Activated CD4-positive, CD25-positive, alpha-beta regulatory T cell treated with anti-CD3 and anti-CD28 coated beads, Interleukin-2, amount 50 U/mL, for 72 hours (primary cell): ENCODE measurements at places on chromosomes 1 and 21.
A peak's percentile ranks its signal among the peaks of the same experiment; 100 is the strongest.

- DNase-seq, result no peak
Measured at GRCh38 chr1:236602171-236602570, 2.1 kb downstream of the HEATR1 start.

GRCh38 chr1:227890451-227891222, 57.1 kb downstream of the WNT9A start:
- DNase-seq, result peak; percentile 27

DNA sequence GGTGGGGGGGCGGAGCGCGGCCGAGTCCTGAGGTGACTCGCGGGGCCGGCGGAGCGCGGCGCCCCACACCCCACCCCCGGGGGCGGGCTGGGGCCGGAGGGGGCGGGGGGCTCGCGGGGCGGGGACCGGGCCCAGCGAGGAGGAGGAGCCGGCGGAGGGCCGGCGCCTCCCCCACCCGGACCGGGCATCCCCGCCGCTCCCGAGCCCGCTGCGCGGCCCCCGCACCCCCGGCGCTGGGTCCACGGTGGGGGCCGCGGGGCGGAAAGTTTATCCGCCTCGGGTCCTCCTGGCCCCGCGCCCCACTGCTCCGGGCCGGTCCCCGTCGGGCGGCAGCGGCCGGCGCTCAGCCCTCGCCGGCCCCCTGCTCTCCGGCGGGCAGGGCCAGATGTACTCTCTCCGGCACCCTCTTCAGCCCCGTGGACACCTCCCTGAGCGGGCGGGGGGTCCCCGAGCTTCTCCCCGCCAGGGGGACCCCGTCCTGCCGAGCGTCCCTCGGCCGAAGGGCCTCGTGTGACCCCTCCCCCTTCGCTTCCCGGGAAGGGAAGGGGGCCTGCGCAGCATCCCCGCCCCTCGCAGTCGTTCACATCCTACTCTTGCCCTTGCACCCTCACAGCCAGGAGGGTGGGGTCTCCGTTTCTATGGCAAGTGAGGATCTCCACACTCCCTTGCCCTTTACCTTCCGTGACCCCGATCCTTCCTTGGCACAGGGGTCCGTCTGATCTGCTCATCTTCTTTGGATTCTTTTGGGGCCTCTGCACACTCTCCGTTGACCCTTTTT, 663 bp downstream of the CAMTA1 start:
- DNase-seq, result peak; percentile 48

DNA sequence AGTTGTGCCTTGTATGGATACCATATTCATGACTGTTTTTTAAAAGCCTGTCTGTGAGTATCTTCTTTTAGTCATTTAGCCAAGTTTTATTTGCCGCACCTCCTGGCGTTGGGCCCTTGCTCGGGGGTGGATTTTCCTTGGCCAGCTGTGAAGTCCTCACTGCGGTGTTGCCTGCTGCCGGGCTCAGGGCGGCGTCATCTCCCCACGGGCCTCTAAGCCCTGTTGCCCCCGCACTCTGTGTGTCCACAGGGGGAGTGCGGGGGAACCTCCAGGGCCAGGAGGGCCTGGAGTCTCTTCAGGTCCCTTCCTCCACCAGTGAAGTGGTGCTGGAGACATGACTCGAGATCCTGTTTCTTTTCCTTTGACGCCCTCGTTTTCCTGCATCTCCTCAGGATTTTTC, 65.8 kb upstream of the DIP2A start:
- DNase-seq, result no peak

DNA sequence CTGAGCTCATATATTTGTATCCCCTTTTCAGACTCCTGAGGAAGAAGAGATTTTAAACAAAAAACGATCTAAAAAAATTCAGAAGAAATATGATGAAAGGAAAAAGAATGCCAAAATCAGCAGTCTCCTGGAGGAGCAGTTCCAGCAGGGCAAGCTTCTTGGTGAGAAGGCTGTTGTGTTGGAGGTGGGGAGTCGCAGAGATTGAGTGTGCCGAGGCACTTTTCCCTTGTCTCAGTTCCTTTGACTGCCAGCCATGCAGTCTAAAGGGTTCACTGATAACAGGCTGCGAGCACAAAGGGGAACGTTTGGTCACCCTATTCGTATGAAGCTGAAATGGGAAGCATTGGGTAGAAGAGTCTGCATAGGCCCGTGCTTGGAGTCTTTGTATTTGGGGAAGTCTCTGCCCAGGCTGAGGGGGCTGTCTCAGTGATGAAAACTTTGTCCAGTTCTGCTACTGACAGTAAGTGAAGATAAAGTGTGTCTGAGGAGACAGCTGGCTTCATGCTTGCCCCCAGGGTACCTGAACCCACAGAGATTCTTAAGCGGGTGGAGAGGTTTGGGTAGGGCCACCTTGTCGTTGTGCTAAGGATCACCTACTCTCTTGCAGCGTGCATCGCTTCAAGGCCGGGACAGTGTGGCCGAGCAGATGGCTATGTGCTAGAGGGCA, 2.8 kb downstream of the RPS8 start:
- DNase-seq, result no peak

DNA sequence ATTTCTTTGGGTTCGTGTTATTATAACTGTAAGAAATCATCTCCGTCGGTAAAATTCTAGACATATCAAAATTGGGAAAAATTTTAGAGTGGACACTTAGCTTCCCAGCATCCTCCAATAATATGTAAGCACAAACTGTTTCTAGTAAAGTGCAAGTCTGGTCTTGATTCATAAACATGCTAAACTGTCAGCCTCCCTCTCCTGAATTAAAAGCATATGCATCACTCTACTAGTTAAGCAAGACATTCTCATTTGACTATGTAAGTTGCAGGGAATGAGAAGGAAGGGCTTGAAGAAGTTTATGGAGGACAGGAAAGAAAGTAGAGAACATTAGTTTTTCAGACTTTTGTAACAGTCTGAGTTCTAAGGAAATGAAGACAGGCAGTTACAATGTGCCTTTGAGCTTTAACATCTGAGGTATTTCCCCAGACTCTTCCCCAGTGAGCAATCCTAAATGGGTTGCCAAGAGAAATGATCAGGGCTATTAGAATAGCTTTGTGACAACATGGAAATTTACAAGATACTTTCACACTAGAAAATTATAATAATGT, 90.0 kb downstream of the TYW3 start:
- DNase-seq, result no peak

DNA sequence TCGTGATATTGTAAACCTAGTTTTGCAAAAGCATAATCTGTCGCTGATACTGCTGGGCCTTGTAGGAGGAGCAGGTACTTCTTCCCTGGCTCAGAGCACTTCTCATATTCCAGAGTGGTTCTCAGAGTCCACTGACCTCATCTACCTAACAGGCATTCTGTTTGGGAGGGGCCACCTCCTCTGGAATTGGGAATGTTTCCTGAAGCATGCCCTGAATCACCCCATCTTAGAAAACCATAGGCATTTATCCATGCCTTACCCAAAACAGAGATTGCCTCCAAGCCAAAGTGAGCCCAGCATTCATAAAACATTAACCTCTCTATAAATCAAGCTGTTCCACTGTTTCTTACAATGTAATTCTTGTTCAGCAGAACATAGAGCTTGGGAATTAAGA, 35.1 kb downstream of the SLC44A3 start:
- DNase-seq, result no peak

DNA sequence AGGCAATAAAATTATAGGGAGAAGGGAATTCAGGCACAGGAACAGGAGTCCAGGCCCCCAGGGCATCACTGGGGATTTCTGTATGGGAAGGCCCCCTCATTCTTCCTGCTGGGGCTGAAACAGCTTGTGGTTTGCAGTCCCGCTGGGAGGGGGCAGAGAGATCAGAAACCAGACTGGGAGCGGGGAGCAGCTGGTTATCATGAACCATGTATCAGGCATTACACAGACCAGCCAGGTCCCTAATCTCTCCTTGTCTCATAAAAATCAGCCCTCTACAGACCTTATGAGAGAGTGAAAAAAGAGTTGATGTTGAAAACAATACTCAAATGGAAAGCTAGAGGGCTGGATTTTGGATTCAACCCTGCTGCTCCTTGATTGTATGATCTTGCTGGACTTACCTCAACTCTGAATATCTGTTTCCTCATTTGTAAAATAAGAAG, 93.4 kb upstream of the F3 start:
- no peak for DNase-seq

DNA sequence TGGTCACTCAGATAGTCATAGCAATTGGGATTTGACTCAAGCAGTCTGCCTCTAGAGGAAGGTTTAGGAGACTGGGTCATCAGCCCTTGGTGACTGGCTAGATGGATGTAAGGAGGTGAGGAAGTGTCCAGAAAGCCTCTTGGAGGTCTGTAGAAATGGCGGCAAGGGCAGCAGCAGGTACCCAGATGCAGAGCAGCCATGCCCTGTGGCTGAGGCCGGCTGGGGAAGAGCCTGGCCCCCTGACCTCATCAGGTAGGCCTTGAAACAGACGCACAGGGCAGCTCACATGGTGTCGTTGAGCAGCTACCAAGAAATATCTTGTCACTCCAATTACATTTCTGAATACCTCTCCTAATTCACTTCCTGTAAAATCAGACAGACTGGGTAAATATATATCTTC, 98.2 kb downstream of the DMRTB1 start:
- no peak for DNase-seq

DNA sequence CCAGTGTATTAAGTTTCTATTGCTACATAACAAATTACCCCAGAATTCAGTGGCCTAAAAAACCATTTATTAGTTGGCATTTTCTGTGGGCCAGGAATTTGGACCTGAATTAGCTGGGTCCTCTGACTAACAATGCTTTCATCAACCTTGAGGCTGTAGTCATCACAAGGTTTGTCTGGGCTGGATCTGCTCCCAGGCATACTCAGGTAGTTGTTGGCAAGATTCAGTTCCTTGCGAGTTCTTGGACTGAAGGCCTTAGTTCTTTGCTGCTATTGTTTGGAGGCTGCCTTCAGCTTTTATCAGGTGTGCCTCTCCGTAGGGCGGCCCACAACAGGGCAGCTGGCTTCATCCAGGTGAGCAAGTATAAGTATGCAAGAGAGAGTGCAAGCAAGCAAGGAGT, 31.4 kb upstream of the DEPDC1 start:
- no peak for DNase-seq

DNA sequence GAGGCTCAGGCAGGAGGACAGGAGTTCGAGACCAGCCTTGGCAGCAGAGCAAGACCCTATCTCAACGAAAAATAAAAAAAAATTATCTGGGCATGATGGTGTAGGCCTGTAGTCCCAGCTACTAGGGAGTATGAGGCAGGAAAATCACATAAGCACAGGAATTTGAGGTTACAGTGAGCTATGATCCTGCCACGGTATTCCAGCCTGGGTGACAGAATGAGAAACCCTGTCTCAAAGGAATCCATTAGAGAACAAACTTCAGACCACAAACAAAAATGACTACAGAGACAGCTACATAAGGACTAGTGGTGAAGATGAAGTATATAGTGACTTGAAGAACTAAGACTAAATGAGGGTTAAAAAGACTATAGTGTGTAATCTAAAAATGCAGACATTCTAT, 233.1 kb downstream of the RERE start:
- no peak for DNase-seq
